CD4-positive, CD25-positive, alpha-beta regulatory T cell (primary cell): ENCODE measurements at places on chromosomes 2 and 18. TPM values are rescaled to one million over a fixed set of nuclear protein-coding genes. Genes with fewer than 3 reads are reported as not detected.

DNA sequence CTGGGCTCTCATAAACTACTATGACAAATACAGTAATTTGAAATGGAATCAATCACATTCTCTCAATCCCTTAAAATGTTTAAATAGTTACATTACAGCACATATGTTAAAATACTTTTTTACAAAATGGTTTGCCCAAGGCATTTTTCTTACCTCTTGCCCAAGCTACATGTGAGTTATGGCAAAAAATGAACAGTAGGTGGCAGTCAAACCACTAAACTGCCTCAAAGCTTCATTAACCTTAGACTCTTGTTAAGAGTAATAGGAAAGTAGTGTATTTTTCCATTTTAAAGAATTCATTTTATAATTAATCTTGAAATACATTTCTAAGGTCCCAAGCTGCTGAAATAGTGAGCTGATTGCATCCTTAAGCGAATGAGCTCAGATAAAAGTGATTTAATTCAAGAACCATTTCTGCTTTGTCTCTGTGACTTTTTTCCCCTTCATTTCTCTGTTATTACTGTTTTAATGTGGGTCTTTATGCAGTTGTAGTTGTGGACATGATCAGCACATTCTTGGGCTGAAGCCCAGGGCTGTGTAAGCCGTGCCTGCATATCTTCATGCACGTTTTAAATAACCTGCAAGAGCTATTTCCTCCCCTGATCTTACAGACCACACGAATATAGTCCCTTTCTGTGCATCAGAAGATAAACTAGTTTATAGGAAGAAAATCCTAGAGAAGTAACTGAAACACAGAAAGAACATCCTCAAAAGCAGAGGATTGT is 311.8 kb downstream of the LNPK start:
- no peak overlapping the region for H3K27ac ChIP-seq
- peak; percentile 23 for DNase-seq
- H3K36me3 ChIP-seq: no peaks in the 10 kb centered on the region
- no peaks in the 10 kb centered on the region for H3K4me1 ChIP-seq
- H3K4me3 ChIP-seq: no peak overlapping the region

Gene CFC1
- not detected for total RNA-seq

GRCh38 chr18:75208155-75208835 is 644 bp downstream of the PTGR3 start:
- no peaks in the 10 kb centered on the region for H3K27me3 ChIP-seq
- H3K36me3 ChIP-seq: no peaks in the 10 kb centered on the region
- H3K4me1 ChIP-seq: peaks cover 48% of the 10 kb centered on the region
- DNase-seq: peak; percentile 64

DNA sequence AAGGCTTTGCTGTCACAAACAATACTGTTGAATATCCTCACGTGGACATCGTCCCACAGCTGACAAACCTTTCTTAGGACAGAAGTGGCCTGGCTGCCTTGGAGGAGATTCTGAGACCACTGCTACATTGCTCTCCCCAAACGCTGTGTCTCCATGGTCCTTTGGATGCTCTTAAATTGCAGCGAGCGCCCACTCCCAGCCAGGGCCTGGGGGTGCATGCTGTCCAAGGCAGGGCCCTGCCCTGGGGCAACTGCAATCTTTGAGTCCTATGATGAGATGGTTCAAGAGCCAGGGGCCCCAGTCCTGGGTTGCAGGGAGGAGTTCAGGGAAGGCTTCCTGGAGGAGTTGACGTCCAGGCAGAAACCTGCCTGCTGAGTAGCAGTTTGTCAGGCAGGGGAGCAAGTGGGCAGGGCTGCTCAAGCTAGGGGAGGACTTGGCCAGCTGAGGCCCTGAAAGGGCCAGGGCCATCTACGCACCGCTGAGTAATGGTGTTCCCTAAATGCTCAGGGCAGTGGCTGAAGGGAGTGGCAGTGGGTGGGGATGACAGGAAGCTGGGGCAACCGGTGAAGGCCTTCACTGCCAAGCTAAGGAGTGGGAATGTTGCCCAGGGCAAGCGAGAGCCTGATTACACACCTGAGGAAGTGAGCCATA is 10.8 kb upstream of the SDC1 start:
- no peak overlapping the region for H3K27ac ChIP-seq
- DNase-seq: no peak
- H3K36me3 ChIP-seq: no peaks in the 10 kb centered on the region

Gene PLGLB2
- total RNA-seq: not detected

DNA sequence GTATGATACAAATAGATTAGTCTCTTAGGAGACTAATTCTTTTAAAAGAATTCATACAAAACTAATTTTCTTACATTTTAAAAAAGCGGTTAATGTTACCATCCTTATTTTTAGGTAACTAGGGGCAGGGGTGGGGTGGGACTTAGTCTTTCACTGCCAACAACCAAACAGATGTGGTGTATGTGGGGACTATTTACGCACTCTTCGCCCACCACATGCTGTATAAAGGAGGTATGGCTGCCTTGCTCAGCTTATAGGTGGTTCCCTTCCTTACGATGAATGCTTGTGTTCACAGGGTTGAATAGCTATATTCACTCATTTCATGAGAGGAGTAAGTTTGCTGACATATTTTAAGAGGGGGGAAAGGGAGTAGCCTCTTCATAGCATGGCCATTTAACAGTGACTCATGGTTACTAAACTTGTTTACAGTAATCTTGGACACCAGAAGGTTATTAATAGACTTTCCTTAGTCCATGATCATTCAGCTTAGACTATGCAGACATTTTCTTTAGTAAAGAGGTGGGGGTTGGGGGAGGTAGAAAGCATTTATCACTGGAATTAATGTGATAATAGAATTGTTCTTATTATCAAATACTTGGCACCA is 61.8 kb downstream of the CAB39 start:
- H3K4me3 ChIP-seq: no peak overlapping the region
- no peak for DNase-seq
- no peak overlapping the region for H3K27ac ChIP-seq
- peaks cover 55% of the 10 kb centered on the region for H3K4me1 ChIP-seq
- H3K27me3 ChIP-seq: no peaks in the 10 kb centered on the region

Gene NT5C1B
- not detected for total RNA-seq

GRCh38 chr2:215622837-215623236 is 187.0 kb upstream of the FN1 start:
- H3K27me3 ChIP-seq: no peaks in the 10 kb centered on the region
- no peaks in the 10 kb centered on the region for H3K36me3 ChIP-seq
- H3K4me3 ChIP-seq: no peak overlapping the region
- no peak overlapping the region for H3K27ac ChIP-seq
- no peaks in the 10 kb centered on the region for H3K4me1 ChIP-seq

DNA sequence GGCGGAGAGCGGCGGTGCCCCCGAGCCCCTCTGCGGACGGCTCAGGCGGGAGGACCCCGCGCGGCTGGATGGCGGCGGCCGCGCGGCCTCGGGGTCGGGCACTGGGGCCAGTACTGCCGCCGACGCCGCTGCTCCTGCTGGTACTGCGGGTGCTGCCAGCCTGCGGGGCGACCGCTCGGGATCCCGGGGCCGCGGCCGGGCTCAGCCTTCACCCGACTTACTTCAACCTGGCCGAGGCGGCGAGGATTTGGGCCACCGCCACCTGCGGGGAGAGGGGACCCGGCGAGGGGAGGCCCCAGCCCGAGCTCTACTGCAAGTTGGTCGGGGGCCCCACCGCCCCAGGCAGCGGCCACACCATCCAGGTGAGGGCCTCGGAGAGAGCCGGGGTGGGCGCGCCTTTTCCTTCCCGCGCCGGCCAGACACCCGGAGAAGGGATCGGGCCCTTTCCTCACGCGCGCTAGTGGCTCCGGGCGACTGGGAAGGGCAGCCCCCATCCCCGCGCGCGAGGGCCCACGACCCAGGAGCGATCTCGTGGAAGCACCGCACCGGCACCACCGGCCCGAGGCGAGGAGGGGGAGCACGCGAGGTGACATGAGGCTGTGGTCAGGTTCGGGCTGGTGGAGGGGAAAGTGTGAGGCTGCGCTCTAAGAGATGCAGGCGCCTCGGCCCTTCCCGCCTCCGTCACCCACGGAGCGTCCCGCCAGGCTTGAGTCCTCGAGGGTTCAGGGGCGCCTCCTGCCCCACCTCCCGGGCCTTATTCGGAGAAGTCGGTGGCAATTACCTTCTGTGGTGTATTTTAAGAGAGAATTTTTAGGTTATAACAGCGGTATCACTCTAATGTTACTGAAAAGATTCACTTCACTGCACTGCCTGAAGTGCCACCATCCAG is 607 bp downstream of the LAMA3 start:
- no peak overlapping the region for H3K27ac ChIP-seq
- H3K4me1 ChIP-seq: peaks cover 19% of the 10 kb centered on the region
- no peaks in the 10 kb centered on the region for H3K36me3 ChIP-seq
- H3K27me3 ChIP-seq: peaks cover 28% of the 10 kb centered on the region

Gene KATNAL2
- total RNA-seq: not detected

GRCh38 chr2:223918671-223919134 is 26.4 kb downstream of the WDFY1 start:
- DNase-seq: no peak
- no peaks in the 10 kb centered on the region for H3K27me3 ChIP-seq
- H3K36me3 ChIP-seq: peaks cover 25% of the 10 kb centered on the region
- H3K27ac ChIP-seq: no peak overlapping the region
- H3K4me1 ChIP-seq: no peaks in the 10 kb centered on the region

DNA sequence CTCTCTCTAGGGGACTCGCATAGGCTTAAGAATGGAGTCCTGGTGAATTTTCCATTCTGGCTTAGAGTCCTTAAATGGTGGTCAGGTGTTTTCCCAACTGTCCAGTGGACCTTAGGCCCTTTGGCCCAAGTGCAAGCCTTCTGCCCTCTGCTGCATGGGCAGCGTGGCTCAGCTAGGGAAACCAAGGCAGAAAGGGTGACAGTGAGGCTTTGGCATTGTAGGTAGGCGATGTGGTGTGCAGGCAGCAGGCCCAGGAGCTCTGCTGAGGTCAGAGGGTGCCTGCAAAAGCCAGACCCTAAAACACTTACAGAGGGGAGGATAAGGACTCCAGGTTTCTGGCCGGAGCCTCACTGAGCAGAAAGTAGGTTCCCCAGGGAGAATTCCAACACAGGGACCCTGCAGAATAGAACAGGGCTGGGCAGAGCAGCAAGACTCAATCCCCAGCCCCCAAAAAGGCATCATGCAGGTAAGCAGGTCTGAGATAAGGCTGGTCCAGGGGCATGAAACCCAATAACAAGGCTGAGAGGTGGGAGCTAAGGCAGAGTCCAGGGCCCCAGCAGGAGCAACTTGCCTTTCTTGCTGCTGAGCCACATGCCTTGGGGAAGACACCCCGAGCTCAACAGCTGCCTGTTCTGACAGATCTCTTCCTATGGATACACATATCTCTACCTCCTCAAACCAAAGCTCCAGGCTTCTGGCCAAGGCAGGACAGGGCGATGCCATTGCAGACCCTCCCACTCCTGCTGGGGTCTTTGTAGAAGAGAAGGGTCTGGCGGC is 199.7 kb downstream of the TNS1 start:
- H3K27me3 ChIP-seq: no peaks in the 10 kb centered on the region
- H3K4me1 ChIP-seq: no peaks in the 10 kb centered on the region
- DNase-seq: no peak
- H3K27ac ChIP-seq: no peak overlapping the region
- no peaks in the 10 kb centered on the region for H3K36me3 ChIP-seq
- H3K4me3 ChIP-seq: no peak overlapping the region

DNA sequence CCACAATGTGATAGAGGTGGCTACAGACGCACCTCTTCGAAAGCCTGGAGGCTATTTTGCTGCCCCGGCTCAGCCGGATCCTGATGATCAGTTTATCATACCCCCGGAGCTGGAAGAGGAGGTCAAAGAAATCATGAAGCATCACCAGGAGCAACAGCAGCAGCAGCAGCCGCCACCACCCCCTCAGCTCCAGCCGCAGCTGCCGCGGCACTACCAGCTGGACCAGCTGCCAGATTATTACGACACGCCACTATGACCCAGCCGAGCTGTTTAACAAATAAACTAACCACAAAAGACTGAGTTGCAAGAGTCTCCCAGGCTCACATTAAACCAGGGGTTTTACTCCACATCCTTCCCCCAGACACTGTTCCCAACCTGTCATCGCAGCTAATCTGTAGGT is 263.8 kb downstream of the PHLPP1 start:
- H3K4me3 ChIP-seq: no peak overlapping the region
- no peak for DNase-seq
- peaks cover 2% of the 10 kb centered on the region for H3K4me1 ChIP-seq
- H3K27ac ChIP-seq: no peak overlapping the region

GRCh38 chr2:240288087-240288521 is 147.4 kb upstream of the GPC1 start:
- no peaks in the 10 kb centered on the region for H3K27me3 ChIP-seq
- no peak overlapping the region for H3K27ac ChIP-seq
- H3K36me3 ChIP-seq: no peaks in the 10 kb centered on the region
- DNase-seq: no peak
- no peaks in the 10 kb centered on the region for H3K4me1 ChIP-seq
- H3K4me3 ChIP-seq: no peak overlapping the region

GRCh38 chr2:239829326-239829725 is 195.8 kb downstream of the NDUFA10 start:
- H3K4me1 ChIP-seq: no peaks in the 10 kb centered on the region
- DNase-seq: no peak
- H3K27me3 ChIP-seq: no peaks in the 10 kb centered on the region
- no peak overlapping the region for H3K4me3 ChIP-seq

GRCh38 chr2:36634981-36635597 is 37.1 kb upstream of the FEZ2 start:
- no peak overlapping the region for H3K27ac ChIP-seq
- H3K4me3 ChIP-seq: no peak overlapping the region
- H3K36me3 ChIP-seq: no peaks in the 10 kb centered on the region
- no peaks in the 10 kb centered on the region for H3K4me1 ChIP-seq

Gene DCTN1
- total RNA-seq: 83.5 TPM

Gene RTP5
- total RNA-seq: 0.44 TPM

GRCh38 chr18:42086288-42086687 is 131.3 kb downstream of the PIK3C3 start:
- no peak overlapping the region for H3K27ac ChIP-seq
- no peaks in the 10 kb centered on the region for H3K4me1 ChIP-seq
- H3K4me3 ChIP-seq: no peak overlapping the region

DNA sequence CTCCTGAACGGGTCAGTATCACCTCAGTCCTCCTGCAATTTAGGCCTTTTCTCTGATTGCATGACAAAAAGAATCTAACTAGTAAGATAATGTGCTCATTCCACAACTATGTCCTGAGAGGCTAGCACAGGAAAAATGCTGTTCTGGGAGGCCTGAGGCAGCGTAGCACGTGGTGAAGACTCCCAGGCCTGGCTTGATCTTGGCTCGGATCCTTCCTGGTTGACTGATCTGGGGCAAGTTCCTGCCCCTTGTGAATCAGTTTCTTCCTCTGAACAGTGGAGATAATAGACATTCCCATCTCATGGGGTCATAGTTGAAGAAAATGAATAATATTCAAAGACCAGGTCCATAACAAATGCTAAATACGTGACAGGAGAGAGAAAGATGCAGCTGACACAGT is 12.3 kb downstream of the FBLN7 start:
- no peaks in the 10 kb centered on the region for H3K27me3 ChIP-seq
- H3K4me3 ChIP-seq: no peak overlapping the region
- H3K36me3 ChIP-seq: no peaks in the 10 kb centered on the region
- DNase-seq: no peak

- peaks cover 4% of the 10 kb centered on the region for H3K27me3 ChIP-seq
- no peak for DNase-seq
- no peak overlapping the region for H3K4me3 ChIP-seq
- H3K36me3 ChIP-seq: no peaks in the 10 kb centered on the region
Measured at GRCh38 chr18:47415881-47416280, 164.4 kb upstream of the SKOR2 start.
